ENCODE measurements at places on chromosomes 1 and 21.

GRCh38 chr1:111990026-111990877 lies 784 bp upstream of the KCND3 start:
- DNase-seq, result no peak

- peak; percentile 44 for DNase-seq
These were observed 1.5 kb upstream of the HDGF start for GRCh38 chr1:156752843-156753482.

GRCh38 chr1:188499690-188500089 lies 1670.9 kb downstream of the PLA2G4A start:
- no peak for DNase-seq

DNA sequence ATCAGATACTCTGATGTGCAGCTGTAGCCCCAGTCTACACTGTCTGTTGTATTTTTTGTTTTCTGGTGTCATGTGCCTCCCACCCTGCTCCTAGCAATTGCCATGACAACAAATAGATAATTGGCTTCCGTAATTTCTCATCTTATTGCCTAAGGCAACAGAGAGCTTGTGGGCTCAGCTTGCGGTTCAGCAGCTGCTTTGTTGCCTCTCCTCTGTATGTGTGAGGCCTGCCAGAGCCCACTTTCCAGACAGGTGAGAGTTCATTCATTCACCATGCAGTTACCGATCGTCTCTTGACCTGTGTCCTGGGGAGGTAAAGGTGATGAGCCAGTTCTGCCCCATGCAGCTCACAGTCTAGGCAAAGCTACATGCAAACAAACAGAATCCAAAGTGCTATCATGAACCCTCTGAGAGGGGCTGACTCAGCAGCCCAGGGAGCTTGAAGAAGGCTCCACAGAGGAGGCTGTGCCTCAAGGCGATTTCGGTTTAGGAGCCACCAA lies 11.9 kb downstream of the LGALS8 start:
- DNase-seq, result peak; percentile 24

DNA sequence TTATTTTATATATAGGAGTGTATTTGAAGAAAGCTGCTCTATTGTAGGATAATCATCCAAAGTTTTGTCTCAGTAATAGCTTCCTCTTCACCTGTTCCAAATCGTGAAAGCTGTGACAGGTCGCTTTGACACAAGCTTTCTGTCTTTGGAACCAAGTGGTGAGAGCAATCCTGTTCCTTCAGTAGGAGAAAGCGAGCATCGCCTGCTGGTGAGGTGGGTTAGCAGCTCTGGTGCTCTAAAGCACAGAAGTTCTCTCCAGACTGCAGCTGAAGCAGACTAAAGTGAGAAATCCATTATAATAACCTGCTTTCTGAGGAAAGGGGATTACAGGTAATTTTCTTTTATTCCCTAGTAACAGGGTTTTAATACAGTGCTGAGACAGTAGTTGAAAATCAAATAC lies 803.8 kb downstream of the ADGRL2 start:
- no peak for DNase-seq

DNA sequence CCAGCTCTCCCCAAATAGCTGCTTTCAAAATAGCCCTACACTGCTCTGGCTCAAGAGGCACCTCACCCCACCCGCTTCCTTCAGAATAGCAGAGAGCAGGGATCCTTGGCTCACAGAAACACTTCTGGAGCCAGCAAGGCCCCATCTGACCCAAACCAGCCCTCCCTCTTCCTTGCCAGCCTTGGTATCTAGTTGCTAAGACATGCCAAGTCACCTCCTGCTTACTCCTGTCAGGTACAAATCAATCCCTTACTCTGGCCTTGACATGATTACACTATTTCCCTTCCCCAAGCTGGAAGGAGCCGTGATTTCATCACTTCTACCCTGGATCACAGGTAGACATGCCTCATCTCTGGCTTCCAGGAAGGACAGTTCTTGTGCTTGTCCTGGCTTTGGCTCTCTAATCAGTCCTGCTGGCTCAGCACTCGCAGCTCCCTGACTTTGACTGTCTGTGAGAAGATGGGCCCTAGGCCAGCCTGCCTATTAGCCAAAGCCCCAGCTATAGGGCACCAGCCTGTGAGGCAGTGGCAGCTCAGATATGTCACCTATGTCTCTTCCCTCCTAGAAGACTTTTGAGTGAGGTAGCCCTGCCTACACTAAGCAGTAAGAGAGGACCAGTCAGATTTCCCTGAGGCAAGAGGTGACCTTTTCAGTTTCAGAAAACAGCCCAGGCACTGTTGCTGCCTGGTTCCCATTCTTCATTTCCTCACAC lies 8.9 kb upstream of the MUTYH start:
- DNase-seq, result no peak

- peak; percentile 70 for DNase-seq
These were observed 612 bp downstream of the PSMA5 start for GRCh38 chr1:109425391-109426280.

- no peak for DNase-seq
These were observed 24.5 kb upstream of the EPHA2 start for GRCh38 chr1:16180291-16180824.

- no peak for DNase-seq
These were observed 7.8 kb upstream of the HSD17B7 start for GRCh38 chr1:162782671-162783070.

- DNase-seq, result peak; percentile 16
These were observed 108.7 kb downstream of the TSEN15 start for GRCh38 chr1:184160236-184160635.

DNA sequence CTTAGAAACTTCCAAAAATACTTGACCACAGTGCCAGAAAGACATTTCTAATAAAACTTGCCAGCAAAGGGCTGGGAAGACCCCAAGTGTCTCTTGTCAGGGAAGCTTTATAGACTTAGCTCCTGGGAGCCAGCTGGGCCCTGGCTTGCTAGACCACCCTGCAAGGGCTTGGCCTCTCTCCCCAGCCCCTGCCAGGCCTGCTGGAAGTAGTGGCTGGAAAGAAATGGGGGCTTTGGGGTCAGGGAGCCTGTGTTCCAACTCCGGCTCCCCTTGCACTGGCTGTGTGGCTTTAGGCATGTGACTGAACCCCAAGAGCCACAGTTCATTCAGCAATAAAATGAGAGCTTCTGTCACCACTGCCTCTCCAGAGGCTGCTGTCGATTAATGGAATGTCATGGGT lies 31.1 kb downstream of the H3-3A start:
- no peak for DNase-seq

GRCh38 chr1:201893431-201893830 lies 4.7 kb downstream of the SHISA4 start:
- no peak for DNase-seq

GRCh38 chr1:170666541-170667254 lies 2.8 kb downstream of the PRRX1 start:
- DNase-seq, result no peak

- no peak for DNase-seq
These were observed 7.2 kb downstream of the GPBP1L1 start for GRCh38 chr1:45679123-45679522.

DNA sequence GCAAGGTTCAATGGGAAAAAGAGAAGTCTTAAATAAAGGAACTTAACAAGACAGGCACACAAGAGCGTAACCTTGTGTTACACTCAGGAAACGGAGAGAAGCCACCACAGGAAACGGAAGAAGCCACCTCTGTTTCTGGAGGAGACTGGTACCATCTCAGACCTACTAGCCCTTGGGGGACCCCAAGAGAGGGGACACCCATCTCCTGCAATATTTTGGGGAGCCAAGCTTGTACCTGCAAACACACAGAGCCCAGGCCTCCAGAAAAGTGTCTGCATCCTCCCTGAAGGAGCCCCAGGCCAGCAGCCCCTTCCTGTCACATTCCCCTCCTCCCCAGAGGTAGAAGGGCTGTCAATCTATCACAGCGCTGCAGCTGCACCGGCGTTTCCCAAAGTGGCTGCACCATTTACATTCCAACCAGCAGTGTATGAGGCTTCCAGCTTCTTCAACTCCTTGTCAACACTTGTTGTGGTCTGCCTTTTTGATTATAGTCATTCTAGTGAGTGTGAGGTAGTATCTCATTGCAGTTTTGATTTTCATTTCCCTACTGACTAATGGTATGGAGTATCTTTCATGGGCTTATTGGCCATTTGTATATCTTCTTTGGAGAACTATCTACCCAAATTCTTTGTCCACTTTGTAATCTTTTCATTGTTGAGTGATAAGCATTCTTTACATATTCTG lies 23.0 kb upstream of the PADI1 start:
- DNase-seq, result no peak

DNA sequence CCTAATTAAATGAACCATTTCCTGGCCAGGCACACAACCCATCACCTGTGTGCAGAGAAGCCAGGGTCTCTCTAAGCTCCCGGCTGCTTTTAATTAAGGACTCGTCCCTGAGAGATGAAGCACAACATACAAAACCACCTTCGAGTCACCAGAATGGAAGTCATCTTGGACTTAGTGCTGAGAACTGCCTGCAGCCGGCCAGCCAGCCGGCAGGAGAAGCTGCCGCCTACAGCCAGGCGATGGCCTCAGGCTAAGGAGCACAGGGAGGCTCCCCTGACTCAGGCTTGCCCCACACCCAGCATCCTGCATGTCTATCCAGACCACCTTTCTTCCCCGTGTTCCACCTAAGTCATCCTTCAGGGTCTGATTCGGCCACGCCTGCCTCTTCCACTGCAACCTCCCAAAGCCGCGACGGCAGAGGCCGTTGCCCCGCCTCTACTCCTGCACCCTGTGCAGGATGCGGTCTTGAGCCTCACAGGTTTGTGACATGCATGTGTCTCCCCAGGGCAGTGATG lies 83.6 kb downstream of the SLC66A1 start:
- DNase-seq, result no peak

GRCh38 chr1:94248956-94249688 lies 11.7 kb upstream of the ARHGAP29 start:
- no peak for DNase-seq

GRCh38 chr1:159056069-159056698 lies 20.4 kb downstream of the AIM2 start:
- no peak for DNase-seq

DNA sequence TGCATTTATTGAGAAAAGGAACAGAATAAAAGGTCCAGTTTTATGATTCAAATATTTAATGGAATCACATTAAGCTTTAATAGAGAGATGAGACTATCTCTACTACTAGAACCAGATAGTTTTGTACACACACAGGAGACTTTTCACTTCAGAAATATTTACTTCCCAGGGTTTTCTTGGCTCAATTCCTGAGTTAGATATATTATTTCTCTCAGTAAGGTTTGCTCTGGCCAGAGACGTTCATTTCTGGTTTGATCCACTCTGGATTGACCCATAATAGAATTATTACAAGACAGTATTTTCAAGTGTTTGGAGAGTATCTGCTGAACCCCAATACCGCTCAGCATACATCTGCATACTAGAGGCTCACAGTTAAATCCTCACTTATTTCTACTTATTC lies 1.3 kb upstream of the RCOR3 start:
- DNase-seq, result no peak

DNA sequence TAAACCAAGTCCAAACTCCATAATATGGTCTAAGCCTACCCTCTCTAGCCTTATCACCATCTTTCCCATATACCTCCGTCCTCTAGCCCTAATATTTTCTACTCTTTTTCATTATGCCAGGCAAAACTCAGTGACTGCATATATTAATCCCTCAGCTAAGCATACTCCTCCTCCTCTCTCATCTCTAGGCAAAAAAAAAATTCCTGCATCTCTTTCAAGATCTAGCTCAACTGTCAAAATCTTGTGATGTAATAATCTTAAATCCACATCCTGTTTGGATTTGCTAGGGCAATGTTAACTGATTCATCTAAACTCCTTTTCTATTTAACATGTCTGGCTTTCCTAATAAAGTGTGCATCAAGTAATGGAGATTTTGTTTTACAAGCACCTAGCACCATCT lies 20.4 kb downstream of the PRPF38A start:
- DNase-seq, result no peak

- no peak for DNase-seq
These were observed 74.3 kb upstream of the KCNJ15 start for GRCh38 chr21:38182370-38182985.

DNA sequence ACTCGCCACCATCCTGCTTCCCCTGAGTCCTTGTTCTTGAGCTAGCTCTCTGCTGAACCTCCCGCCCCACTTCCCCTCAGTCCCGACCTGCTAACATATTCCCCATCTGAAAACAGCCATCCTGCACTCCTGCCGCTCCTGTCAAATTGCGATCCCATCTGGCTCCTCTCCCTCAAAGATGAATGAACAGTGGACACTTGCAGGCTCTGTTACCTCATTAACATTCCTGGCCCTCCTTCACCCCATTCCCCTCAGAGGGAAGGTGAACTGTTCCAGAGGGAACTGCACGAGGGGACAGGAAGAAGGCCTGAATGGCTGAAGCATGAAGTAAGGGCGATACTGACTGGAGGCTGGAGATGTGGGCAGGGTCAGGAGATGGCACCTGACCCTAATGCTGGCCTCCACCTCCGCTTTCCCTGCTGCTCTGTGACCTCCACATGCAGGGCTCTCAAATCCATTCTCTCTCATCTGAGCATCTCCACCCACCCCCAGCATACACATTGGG lies 7.4 kb upstream of the CELSR2 start:
- no peak for DNase-seq

- DNase-seq, result no peak
These were observed 76.8 kb downstream of the KIF1B start for GRCh38 chr1:10287023-10287645.

- DNase-seq, result no peak
These were observed 1.8 kb downstream of the NCDN start for GRCh38 chr1:35559317-35559944.

- DNase-seq, result no peak
These were observed 35.5 kb upstream of the RABGAP1L start for GRCh38 chr1:174123843-174124242.

DNA sequence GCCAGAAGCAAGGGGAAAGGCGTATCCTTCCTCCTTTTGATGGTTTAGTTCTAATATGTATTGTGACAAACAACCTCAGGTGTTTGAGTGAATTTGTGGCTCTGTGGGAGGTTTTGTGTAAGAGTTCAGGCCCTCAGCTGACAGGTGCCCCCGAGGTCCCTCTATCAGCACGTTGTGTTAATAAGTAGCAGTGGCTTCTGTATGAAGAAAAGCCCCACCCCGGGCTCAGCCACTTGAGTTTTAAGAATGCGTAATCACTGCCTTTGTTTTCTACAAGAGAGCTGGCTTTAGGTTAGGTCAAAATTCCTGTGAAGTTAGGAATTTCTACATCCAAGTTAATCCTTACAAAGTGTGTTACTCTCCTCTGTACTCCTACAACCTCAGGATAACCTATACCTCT lies 92.4 kb upstream of the PGBD5 start:
- no peak for DNase-seq

- no peak for DNase-seq
These were observed 26.8 kb downstream of the ALDH9A1 start for GRCh38 chr1:165671526-165671925.
